CD4-positive, alpha-beta T cell treated with Interferon alpha-2 for 1 hour (primary cell): ENCODE measurements at places on chromosomes 11 and 22.

GRCh38 chr22:47393191-47393590, 630.7 kb downstream of the TBC1D22A start:
- DNase-seq: no peak

DNA sequence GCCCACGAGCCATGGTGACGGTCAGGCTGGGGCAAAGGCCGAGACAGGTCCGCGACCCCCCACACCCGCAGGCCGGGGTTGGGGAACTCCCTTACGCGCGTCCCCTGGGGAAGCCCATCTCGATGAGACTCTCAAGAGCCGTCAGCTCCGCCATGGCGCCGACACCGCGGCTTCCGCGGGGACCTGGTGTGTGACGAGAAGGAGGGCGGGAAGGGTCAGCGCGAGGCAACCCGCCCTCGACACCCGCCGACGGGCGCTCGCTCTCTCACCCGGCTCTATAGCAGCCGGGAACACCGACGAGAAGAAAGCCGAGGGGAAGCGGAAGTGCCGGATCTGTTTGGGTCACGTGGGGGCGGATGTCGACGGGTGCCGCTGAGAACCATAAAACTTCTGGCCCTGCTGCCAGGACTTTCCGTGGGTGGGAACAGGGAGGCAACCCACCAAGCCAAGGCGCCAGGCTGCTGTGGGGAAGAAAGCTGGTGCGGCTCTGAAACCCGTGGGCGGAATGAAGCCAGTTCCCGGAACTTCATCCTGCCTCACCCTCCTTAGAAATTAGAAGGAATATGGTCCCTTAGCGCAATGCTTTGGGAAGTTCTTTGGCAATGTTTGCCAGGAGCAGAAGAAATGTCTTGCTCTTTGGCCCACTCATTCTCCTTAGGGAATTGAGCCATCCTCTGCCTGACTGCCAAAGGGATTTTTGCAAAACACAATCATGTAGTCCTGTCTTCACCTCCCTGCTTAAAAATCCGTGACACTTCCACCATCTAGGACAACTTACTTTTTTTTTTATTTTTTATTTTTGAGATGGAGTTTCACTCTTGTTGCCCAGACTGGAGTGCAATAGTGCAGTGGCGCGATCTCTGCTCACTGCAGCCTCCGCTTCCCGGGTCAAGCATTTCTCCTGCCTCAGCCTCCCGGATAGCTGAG, at the start of gene UBXN1:
UBXN1 (minus strand) TSS at position 304 of the 927 bp plus-strand sequence; CDS start at position 154, 150 bp downstream.
- peak; percentile 89 for DNase-seq

- no peak for DNase-seq
Observed at GRCh38 chr22:39985383-39986035, 9.2 kb upstream of the FAM83F start.

- no peak for DNase-seq
Observed at GRCh38 chr11:47603295-47603694, 9.1 kb upstream of the C1QTNF4 start.

GRCh38 chr22:40520562-40520961, 116.0 kb downstream of the MRTFA start:
- DNase-seq: no peak
